ENCODE measurements at places on chromosomes 5 and 9.

- DNase-seq: no peak
Observed at GRCh38 chr5:167916261-167916691, 375.2 kb upstream of the WWC1 start.

DNA sequence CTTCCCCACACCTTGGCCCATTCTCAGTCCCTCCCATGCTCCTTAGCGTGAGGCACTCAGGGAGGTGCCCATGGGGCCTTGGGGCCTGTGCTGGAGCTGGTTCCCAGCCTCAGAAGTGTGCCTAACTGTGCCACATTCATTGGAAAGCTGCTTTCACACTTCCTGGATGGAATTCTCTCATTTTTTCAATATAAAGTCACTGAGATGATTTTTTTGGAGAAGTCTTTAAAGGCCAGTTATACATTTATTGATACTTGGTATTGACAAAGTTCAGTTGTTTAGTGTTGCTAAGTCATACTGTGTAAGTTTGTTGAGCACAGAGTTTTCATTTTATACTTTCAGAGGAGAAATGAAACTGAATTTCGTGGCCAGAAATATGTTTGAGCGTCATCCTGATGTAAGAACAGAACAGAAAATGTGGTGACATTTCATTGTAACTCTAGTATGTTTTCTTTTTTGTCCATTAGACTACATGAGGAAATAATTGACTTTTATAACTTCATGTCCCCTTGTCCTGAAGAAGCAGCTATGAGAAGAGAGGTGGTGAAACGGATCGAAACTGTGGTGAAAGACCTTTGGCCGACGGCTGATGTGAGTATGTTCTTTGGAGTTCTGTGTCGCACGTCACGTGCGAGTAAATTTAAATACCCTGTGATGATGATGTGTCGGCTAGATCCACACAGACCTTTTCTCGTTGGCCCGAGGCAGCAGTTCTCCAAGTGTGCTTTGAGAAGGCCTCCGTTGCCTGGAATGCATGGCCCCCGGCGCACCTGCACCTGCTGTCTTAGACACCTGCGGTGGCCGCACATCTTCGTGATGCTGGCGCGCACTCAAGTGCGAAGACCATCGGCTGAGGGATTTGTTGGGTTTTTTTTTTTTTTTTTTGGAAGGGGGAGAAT is 24.1 kb downstream of the TENT4A start:
- DNase-seq: no peak

- DNase-seq: no peak
Observed at GRCh38 chr5:158897444-158898160, 202.1 kb downstream of the EBF1 start.

DNA sequence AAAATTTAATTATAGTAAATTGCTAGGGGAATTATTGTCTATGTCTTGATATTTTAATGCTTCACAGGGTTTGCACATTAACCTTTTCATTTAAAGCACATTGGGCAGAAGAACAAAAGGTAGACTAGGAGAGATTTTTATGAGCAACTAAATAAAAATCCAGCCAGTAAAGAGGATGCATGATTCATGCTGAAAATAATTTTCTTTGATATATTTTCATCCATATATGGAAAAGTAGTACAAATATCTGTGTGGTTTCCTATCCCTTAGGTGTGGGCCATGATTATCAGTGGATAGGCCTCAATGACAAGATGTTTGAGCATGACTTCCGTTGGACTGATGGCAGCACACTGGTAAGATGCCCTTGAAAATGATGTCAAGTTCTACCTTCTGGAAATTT is 83.1 kb downstream of the VCAN start:
- no peak for DNase-seq

GRCh38 chr9:73080110-73080694 is 71.5 kb upstream of the ANXA1 start:
- no peak for DNase-seq

- DNase-seq: no peak
Observed at GRCh38 chr5:135651156-135651555, 72.4 kb upstream of the CXCL14 start.

GRCh38 chr9:114697951-114698351 is 16.0 kb upstream of the TEX48 start:
- DNase-seq: no peak

- DNase-seq: no peak
Observed at GRCh38 chr5:100790170-100790665, 112.9 kb downstream of the ST8SIA4 start.

DNA sequence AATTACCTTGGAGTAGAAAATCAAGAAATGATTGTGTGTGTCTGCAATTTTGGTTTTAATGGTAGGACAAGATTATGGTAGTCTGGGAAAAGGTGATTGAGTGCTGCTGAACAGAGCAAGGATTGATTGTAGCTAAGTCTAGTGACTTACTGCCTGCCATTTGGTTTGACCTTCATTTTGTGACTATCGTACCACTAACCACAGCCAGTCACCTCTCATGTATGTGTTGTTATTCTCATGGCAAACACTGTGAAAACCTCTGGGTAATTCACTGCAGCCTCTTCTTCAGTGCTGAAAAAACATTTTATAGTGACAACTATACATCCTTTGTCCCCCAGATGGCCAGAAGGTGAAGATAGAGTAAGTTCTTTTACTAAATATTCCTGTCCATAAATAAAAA is 37.5 kb downstream of the CTNNA1 start:
- DNase-seq: no peak

DNA sequence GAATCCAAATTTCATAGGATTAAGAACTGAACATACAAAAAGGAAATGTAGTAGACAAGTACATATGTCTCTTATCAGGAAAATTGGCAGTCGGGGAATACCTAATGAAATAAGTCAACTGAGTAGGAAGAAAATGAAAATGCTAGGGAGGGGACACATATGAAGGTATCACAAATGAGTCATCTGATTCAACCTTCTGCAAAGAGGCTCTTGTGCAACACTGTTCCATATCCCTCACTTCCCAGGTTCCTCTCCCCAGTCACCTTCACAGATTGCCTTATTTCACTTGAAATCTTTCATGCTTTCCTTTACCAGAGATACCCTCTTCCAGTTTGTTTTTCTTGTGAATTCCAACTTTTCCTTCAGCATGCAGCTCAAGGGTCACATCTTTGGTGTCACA is 139.0 kb downstream of the RFX3 start:
- no peak for DNase-seq

GRCh38 chr9:98378794-98379193 is 123.3 kb upstream of the TBC1D2 start:
- DNase-seq: no peak

DNA sequence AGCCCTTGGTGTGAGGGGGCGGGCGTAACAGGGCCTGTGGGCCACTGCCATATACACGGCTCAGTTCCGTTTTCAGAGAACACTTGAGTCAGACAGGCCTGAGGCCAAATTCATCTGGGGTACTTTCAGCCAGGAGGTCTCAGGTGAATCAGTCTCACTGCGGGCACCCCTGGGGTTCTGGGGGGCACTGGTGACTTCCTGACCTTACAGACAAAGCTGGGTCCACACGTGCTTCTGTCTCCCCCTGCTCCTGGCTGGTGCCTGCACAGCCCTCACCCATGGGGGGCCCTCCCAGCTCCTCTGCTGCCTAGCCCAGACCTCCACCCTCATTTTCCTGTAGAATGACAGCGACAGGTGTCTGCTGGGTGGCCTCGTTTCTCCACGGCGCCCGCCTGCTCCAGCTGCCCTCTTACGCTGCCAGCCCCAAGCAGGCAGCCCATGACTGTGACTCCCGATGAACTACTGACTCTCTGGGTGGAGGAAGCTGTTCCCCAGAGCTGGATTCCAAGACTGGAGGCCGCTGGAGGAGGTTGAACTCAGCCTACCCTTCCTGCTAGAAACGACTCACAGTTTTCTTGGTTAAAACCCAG is 374.1 kb upstream of the IRX4 start:
- no peak for DNase-seq

GRCh38 chr5:61333321-61333953 is 1.4 kb downstream of the ZSWIM6 start:
- DNase-seq: peak; percentile 15

DNA sequence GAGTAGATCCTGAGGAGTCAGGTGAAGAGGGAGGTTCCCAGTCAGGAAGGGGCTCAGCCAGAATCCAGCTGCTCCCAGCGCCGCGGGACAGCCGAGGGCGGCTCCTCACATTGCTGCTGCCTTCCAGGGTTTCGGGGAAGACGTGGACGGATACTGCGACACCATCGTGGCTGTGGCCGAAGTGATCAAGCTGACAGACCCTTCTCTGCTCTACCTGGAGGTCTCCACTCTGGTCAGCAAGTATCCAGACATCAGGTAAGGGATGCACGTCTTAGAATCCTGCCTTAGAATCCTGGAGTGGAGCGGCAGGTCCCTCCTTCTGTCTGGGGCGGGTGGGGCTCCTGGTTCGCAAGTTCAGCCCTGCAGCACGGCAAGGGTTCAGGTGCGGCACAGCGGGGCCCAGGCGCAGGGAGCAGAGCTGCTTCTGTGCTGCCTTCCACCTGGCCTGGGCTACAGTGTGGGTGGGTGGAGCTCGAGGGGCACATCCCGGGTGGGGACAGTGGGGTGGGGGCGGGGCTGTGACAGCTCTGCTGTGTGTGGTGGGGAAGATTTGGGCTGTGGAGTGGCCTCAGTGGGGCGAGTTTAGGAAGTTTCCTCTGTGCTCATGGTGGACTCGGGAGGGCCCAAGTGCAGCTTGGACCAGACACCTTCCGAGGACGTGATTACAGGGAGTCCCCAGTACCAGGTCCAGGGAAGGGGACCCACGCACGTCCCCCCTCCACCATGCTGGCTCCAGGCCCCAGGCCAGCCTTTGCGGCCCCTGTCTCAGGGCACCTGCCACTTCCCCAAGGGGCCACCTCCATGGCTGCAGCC is 22.8 kb downstream of the EXOC3 start:
- DNase-seq: no peak

GRCh38 chr5:163660486-163660885 is 155.1 kb downstream of the MAT2B start:
- no peak for DNase-seq

DNA sequence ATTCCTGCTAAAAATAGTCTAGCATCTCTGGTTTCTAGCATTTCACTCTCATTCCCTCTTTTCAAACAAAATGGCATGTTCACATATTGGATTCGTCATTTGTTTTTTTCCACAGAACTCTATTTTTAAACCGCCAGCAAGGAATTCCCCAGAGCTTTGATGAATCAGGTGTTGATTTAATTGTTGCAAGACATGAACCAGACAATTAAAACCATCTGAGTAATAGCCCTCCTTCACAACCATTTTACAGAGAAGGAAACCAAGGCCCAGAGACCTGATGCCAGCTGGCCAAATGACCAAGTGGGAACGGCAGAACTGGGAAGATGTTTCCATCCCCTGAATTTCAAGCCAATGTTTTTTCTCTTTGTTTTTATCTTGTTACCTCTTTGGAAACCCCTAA is 167.0 kb downstream of the CAAP1 start:
- DNase-seq: no peak

GRCh38 chr9:124000161-124000783 is 11.3 kb upstream of the LHX2 start:
- no peak for DNase-seq

DNA sequence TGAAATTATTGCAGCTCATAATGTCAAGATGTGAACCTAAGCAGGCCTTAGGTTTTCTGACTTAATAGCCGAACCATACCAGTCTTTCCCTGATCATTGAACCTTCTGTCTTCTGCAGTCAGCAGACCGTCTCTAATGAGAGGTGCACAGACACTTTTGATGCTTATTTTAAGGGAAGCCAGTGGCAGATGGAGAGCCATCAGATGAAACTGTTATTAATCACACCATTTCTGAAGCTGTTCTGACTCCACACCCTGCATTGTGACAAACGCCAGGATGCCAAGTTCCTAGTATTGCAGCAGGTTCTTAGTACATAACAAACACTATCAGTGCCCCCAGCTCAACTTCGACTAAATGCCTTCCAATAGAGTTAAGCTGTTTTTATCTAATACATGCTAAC is 43.0 kb downstream of the PIK3R1 start:
- DNase-seq: no peak

- no peak for DNase-seq
Observed at GRCh38 chr9:72424131-72424530, 59.1 kb upstream of the ZFAND5 start.

DNA sequence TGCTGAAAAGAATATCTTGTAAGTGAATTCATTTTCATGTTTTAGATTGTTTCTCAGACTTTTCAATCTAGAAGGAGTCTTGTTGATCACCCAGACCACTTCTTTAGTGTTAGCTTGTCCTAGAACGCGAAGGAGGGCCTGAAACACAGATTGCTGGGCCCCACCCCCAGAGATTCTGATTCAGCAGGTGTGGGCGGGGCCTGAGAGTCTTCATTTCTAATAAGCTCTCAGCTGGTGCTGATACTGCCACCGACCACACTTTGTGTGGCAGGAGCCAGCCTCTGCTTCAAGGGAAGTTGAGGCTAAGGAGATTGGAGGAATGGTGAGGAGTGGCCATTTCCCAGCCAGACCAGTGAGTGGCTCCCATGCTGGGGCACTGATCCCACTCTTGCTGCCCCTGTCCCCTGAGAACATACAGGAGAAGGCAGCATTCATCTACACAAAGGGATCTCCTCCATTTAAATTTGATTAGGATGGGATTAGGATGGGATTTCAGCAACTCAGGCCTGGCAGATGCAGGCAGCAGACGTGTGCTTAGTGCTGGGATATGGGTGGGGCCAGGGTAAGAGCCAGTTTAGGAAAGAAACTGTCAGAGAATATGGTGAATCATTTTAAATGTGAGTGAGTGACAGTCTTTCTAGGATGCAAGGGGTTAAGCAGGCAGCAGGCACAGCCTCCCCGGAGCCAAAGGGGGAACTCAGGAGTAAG is 35.9 kb downstream of the ZNF618 start:
- no peak for DNase-seq

- no peak for DNase-seq
Observed at GRCh38 chr9:97809666-97810344, 43.2 kb upstream of the FOXE1 start.

GRCh38 chr5:150007050-150007449 is 6.5 kb downstream of the HMGXB3 start:
- no peak for DNase-seq

- DNase-seq: no peak
Observed at GRCh38 chr9:85713897-85714296, 27.9 kb downstream of the AGTPBP1 start.

DNA sequence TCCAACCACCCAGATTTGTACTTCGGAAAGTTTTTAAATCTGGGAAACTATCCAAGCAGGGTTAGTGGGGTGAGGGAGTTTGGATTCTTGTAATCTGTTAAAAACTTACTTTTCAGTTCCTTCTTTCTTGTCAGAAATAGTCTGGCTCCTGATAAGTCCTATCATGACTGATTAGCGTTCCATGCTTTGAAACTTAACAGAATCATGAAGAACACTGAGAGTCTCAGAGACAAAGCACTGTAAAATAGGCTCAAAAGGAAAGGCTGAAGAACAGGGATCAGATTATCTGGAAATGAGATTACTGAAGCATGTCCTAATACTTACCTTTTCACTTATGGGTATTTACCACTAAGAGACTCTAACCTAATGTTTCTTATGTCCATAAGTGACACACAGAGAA is 242.5 kb downstream of the ARRDC3 start:
- no peak for DNase-seq

- no peak for DNase-seq
Observed at GRCh38 chr5:132812123-132812765, 858 bp upstream of the SOWAHA start.

DNA sequence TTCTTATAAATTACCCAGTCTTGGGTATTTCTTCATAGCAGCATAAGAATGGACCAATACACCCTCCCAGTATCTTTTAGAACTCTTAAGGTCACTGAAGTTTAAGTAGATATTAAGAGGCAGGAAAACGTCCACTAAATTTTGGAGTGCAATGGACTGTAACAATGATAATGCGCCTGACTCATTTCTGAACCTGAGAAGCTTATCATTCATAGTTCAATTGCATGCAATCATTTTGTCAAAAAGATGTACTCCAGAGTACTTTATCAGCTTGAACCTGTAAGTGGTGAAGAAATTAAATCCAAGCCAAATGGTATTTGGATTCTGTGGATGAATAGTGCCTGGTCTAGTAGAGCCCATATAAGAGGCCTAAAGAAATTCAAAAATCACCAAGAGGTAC is 196.5 kb upstream of the CDH9 start:
- DNase-seq: no peak
